Vagina (tissue), 2 donors: ENCODE measurements at places on chromosomes 13 and 19.
A peak's percentile ranks its signal among the peaks of the same experiment; 100 is the strongest.

DNA sequence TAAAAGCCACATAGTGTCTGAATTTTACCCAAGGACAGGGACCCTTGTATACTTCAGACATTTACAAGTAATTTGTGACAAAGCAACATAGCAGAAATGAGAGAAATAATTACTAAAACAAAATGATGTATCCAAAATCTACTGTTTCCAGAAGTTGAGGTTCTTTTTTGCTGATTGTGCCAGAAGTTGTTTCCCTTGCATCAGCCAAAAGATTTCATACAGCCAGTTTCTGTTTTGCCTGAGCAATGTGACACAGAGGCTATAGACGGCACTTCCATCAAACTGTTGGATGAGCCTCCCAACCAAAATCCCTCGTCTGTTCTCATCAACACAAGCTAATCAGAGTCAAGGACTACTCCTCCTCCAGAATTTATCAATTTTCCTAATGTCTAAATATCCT, 913.2 kb upstream of the GPC6 start:
- no peak for DNase-seq

- peak; percentile 61 for DNase-seq
These were observed 193.9 kb upstream of the RNF113B start for GRCh38 chr13:98370806-98371515.

DNA sequence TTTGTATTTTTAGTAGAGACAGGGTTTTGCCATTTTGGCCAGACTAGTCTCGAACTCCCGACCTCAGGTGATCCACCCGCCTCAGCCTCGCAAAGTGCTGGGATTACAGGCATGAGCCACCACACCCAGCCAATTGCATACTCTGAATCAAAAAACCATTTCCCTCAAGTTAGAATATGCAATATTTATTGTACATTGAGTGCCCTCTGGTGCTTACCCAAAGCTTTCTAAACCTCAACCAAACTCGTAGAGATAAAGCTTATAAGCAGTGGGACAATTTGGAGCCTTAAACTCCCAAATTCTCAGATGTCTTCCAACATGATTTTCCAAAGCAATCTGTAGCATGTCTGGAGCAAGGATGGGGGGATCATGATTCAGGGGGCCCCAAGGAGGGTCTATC, 22.4 kb downstream of the RFXAP start:
- DNase-seq = no peak

GRCh38 chr13:41701676-41702075, 244.3 kb downstream of the RGCC start:
- no peak for DNase-seq

DNA sequence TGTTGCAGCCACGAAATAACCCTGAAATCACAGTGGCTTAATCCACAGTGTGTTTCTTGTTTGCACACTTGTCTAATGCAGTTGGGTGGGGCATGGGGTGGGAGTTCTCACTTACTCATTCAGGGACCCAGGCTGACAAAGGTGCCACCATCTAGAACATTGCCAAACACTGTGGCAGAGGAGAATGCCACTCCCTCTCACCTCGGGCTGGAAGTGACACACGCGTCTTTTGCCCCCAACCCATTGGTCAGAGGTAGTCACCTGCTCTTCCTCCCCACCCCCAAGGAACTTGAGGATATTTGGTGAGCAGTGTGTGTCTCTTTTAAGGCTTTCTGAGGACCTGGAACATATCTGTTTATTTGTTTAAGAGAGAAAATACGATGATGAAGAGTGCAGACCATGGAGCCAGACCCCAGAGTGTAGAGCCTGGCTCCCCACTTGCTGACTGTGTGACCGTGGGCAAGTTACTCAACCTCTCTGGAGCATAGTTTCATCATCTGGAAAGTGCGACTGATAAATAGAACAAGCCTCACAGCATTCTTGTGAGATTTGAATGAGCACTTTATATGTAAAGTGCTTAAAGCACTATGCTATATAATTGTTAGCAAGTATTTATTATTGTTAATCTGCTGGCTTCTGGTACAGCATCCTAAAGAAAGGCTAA, 17.4 kb downstream of the GPR183 start:
- no peak for DNase-seq

DNA sequence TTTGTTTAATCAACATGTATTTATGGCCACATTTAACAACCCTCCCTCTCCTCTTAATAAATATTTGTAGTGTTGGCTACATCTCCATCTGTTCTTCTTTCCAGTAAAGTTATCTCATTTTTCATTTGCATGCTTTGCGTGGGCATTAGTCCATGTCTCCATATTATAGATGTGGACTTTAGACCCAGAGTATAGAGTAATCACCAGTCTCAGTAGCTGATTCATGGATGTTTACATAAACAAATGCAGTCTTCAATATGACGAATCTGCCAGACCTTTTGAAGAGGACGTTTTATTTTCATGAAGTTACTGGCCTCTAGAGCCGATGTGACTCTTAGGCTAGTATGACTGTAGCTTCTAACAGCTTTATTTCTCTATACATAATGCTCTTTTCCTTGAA, 1546.2 kb downstream of the OLFM4 start:
- DNase-seq = no peak

- no peak for DNase-seq
These were observed 108.1 kb downstream of the PCDH17 start for GRCh38 chr13:57739543-57740190.

- no peak for DNase-seq
These were observed 192.8 kb upstream of the MAB21L1 start for GRCh38 chr13:35669321-35669720.

DNA sequence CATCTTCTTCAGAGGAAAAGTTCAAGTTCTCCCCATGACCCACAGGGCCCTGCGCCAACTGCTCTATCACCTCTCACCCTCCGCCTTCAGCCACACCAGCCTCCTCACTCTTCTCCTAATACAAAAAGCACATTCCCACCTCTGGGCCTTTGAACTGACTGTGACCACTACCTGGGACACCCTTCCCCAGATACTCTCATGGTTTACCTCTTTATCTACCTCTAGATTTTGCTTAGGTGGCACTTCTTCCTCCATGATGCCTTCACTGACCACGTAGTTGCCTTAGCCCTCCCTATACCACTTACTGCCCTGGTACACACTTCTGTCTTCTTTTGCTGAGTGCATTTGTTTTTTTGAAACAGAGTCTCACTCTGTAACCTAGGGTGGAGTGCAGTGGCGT, 3.9 kb upstream of the SYCE2 start:
- DNase-seq = no peak

DNA sequence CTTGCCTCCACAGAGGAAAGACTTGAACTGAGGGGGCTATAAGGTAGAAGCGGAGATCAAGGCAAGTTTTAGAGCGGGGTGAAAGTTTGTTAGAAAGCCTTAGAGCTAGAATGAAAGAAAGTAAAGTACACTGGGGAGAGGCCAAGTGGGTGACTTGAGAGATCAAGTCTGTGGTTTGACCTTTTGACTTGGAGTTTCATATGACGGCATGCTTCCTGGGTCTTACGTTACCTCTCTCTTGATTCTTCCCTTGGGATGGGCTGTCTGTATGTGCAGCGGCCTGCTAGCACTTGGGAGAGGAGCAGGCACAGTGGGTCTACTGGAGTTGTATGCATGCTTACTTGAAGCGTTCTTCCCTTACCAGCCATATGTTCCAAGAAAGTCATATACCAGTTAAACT, 1768.5 kb downstream of the PCDH9 start:
- DNase-seq = no peak

GRCh38 chr13:65631078-65631477, 1599.1 kb downstream of the PCDH9 start:
- no peak for DNase-seq

DNA sequence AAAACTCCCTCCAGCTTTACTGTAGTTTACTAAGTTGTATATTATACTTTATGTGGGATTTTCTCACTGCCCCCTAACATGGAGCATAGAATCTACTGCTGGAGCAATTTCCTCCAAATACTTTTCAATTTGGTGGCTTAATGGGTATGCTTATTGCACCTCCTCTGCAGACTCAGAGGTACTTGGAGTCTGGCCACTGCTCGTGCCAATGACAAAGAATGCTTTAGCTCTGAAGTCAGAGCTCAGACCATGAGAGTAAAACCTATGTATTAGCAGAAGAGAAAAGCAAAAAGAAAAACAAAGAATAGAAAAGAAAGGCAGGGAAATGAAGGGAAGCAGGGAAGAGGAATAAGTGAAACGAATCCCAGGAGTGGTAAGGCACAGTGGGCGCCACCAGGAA, 71.9 kb downstream of the SUCLA2 start:
- no peak for DNase-seq

- DNase-seq = no peak
These were observed 70.4 kb downstream of the TSHZ3 start for GRCh38 chr19:31278555-31279435.

GRCh38 chr19:49473868-49474541, at the start of gene FLT3LG:
Gene FLT3LG (plus strand): TSS chr19:49474215. CDS start chr19:49474640, 425 bp downstream.
- DNase-seq = no peak

GRCh38 chr13:47472516-47472915, 528.6 kb downstream of the SUCLA2 start:
- DNase-seq = no peak

- DNase-seq = no peak
These were observed 171.9 kb downstream of the ITGBL1 start for GRCh38 chr13:101624210-101624922.

- no peak for DNase-seq
These were observed 54.9 kb upstream of the SACS start for GRCh38 chr13:23488442-23488841.

- no peak for DNase-seq
These were observed 63.4 kb upstream of the MCF2L start for GRCh38 chr13:112905619-112905989.

DNA sequence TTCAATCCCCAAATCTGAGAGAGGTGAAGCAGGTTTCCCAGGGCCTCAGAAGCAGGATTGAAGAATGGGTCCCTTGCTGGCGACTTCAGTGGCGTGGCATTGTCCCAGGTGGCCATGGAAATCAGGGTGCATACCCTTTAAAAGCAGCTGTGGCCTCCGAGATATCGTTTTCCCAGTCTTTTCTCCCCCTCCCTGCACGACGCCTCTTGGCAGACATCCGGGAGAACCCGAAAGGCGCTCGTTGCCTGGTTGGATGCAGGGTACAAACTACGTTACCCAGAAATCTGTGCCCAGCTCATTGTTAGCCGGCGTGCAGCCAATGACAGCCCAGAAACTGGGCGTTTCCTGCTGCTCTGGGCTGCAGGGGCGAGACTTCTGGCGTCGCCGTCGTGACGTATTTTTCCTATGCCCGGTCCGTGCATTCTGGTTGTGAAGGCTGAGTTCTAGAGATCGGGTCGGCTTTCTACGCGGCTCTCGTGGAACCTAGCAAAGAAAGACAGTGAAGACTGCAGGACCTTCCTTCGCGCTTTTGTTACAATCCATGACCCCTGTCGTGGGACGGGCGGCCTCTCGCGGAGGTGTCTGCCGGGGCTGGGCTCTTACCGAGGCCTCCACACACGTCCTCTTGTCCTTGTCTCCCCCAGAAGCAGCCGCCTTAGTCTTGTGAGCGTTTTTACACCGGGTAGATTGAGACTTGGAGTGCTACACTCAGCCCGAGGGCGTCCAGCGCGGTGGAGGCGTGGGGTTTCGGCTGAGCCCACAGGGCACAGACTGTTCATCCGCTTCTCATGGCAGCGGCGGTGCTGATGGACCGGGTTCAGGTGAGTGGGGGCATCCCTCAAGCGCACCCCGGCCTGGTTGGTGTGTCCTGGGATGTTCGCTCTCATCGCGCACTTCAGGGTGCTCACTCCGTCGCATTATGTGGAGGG, at the start of gene ZNF304:
TSS of gene ZNF304 (plus strand) at position 395 of the 929 bp plus-strand sequence. CDS start at position 789, 394 bp downstream.
- no peak for DNase-seq

DNA sequence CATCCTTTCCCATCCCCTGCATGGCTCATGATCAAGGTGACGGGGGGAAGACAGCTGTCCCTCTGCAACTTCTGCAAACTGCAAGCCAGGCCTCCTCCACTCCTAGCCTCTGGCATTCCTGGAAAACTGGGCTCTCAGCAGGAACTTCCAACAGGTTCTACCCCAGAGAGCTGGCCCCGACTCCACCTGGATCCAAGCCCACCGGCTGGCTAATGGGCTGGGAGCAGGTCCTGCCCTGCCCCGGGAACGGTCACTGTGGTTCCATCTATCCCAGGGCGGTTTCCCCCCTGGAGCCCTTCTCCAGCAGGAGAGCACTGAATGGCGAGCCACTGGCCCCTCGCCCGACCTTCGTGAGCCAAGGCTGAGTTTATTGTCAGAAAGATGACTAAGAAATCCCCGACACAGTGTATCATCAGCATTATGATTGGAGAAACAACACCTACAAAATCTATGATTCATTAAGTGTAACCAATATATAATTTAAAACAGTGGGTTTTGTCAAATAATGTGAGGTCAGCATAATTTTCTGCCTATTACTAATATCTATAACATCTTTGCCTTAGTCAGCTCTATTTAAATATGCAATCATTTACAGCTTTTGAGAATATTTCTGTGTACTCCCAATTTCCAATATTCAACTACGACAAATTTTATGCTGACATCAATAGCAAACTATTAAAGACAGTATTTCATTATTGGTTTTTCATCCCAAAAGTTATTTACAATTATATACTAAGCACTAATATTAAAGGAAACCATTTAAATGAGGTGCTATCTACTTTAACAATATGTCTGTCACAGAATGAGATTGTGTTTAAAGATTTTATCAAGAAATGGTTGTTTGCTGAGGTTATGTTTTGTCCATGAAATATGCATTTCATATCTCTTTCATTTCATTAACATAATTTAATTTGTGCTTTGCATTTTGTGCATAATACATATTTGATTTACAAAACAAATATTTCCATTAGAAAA, 133.0 kb downstream of the URI1 start:
- no peak for DNase-seq

- DNase-seq = no peak
These were observed 47.5 kb downstream of the DCT start for GRCh38 chr13:94431987-94432386.

GRCh38 chr13:110390567-110390966, 83.5 kb downstream of the COL4A2 start:
- no peak for DNase-seq

DNA sequence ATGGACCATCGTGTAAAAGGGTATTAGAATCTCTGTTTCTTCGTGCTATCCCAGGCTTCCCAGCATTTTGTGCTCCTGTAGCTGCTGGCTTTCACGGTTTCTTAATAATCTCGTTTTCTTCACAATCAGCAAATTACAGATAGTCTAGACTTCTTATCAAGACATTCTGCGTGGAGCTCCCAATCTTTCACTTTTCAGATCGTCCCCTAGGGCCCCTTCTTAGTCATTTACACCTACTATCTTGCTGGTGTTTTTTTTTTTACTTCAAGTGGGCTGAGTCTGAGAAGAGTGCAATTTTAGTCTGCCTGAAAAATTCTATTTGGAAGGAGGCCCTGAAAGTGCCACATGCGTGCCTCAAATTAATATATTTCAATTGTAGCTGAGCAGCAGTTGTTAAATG, 275.1 kb downstream of the SHISA2 start:
- DNase-seq = no peak

DNA sequence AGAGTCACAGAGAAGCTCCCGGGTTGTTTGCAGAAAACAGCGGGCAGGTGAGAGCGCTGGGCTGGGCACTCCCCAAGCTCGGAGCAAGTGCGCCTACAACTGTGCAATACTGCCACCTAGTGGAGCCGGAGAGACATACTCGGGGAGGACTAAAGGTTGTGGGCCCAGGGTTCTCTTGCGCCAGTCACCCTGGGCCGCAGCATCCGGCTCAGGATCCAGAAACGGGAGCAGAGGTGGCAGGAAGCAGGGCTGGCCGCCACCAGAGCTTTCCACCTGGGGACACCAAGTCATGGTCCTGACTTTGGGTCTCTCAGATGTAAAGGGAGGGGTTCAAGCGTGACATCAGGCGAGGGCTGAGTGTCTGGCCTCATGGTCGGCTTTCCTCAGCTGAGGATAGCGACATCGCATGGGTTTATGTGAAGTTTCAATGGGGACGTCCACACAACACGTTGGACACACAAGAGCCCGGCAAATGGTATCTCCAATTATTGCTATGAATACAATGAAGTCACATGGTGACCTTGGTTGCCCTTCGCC, 11.2 kb upstream of the KLK4 start:
- DNase-seq = no peak

- DNase-seq = no peak
These were observed 189.5 kb upstream of the MIR17HG start for GRCh38 chr13:91158017-91158395.
